ENCODE measurements at places on chromosomes 12 and 14.

GRCh38 chr12:1933342-1934051 is 15.0 kb upstream of the CACNA2D4 start:
- DNase-seq, result no peak

- no peak for DNase-seq
These were observed 751.6 kb downstream of the NOVA1 start for GRCh38 chr14:25846246-25846645.

DNA sequence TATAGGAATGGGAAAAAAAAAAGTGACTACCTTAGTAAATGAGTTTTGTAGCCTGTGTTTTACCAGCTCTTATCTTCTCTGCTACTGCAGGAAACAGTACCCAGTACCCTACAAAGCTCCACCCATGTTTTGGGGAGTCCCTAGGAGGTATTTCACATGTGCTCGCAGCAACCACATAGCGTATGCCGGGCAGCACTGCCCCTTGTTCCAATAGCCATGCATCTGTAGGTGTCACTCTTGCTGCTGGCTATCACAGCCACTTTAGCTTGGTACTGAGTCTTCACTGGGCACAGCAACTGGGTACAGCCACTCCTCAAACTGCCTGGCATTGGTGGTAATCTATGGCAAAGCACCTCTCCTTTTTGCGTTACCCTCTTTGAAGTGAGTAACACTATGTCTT is 2.0 kb upstream of the MDM1 start:
- DNase-seq, result peak; percentile 51

DNA sequence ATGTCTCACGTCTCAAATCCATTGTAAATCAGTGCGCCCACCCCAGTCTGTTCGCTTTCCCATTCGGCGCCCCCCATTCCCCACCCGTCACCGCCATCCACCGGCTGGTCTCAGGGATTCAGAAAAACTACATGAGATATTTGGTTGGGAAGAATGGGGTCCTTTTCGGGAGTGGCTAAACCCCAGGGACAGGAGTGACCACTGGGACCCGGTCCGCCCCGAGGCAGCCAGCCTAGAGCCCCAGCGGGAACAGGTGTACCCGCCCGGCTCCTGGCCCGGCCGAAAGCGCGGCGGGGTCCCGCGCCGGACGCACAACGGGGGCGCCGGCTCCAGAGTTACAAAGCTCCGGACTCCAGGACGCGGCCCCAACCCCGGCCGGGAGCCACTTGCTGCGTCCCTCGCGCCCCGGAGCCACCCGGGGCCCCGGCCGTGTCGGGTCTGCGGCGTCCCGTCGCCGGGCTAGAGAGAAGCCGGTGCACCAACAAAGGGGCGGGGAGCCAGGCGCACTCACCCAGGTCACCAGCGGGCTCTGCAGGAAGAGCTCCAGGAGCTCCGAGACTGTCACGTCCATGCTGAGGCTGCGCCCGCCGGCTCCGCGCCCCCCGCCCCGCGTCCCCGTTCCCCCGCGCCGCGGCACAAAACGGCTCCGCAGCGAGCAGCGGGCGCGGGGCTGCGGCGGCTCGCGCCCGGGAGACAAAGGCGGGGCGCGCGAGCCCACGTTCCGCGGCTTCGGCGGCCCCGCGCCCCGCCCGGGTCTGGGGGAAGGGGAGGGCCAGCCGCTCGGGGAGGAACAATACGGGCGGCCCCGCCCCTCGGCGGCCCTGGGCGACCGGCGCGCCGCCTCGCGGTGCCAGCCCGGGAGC is at the start of gene CCDC88C:
Gene CCDC88C, minus strand, starts transcription at position 701 of the 863 bp plus-strand sequence. Its CDS starts 130 bp downstream, at position 571.
- DNase-seq, result peak; percentile 72

GRCh38 chr14:56195223-56195622 is 77.0 kb downstream of the PELI2 start:
- no peak for DNase-seq

GRCh38 chr14:100144996-100145646 is 14.3 kb downstream of the DEGS2 start:
- DNase-seq, result no peak

All from CD4-positive, alpha-beta T cell treated with Interleukin-15 for 1 hour (primary cell).